Activated CD4-positive, alpha-beta T cell treated with anti-CD3 and anti-CD28 coated beads for 36 hours (primary cell): ENCODE measurements at places on chromosomes 4 and X. TPM values are rescaled to one million over a fixed set of nuclear protein-coding genes. Genes with fewer than 3 reads are reported as not detected.

GRCh38 chr4:15890246-15890829, 48.2 kb downstream of the FGFBP1 start:
- no peak overlapping the region for H3K27ac ChIP-seq
- no peak for DNase-seq
- peaks cover 3% of the 10 kb centered on the region for H3K4me1 ChIP-seq
- H3K4me3 ChIP-seq, result no peak overlapping the region

EDA gene
- 0.73 TPM for total RNA-seq

DNA sequence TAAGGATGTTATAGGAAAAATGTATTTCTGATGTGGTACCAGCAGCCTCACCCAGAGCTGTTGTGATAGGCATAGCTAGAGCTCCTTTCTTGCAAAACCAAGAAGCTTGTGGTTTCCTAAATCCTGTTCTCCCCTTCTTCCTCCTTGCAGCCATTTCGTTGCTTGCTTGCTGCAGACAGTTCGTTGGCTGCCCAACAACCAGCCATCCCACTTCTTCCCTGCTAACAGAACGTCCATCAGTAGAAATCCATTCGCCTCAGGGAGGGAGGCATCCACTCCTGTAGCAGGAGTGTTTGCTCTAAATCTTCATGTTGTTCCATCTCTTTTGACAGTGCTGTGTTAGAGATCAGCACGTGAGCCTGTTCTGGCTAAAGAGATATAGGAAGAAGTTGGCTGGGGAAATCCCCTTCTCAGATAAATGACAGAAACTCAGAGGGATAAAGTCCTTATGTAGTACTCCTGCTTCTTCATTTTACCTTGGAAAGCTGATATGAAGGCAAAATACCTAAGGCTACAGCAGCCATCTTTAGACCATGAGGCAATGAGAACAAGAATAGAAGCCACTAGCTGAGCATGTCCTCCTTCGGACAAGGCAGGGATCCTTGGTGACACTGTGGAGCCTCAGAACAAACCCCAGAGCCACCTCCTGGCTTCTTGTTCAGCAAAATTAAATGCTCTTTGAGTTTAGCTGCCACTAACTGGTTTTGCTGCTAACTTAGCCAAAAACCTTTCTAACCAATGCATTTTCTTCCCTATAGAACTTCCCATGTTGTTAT, 68.4 kb upstream of the RELL1 start:
- no peak overlapping the region for H3K27ac ChIP-seq
- H3K36me3 ChIP-seq, result no peaks in the 10 kb centered on the region
- no peak for DNase-seq
- H3K4me3 ChIP-seq, result no peak overlapping the region

GRCh38 chrX:109812236-109812635, 79.2 kb upstream of the ACSL4 start:
- peaks cover 2% of the 10 kb centered on the region for H3K27me3 ChIP-seq
- no peaks in the 10 kb centered on the region for H3K36me3 ChIP-seq
- no peak for DNase-seq
- H3K4me1 ChIP-seq, result no peaks in the 10 kb centered on the region
- H3K27ac ChIP-seq, result no peak overlapping the region
- H3K4me3 ChIP-seq, result no peak overlapping the region

- no peak overlapping the region for H3K27ac ChIP-seq
- peaks cover 27% of the 10 kb centered on the region for H3K36me3 ChIP-seq
- no peak for DNase-seq
- no peaks in the 10 kb centered on the region for H3K27me3 ChIP-seq
- no peak overlapping the region for H3K4me3 ChIP-seq
These were observed 9.0 kb downstream of the EIF1AX start for GRCh38 chrX:20132666-20133065.

- H3K4me1 ChIP-seq, result no peaks in the 10 kb centered on the region
- no peak overlapping the region for H3K4me3 ChIP-seq
- H3K27ac ChIP-seq, result no peak overlapping the region
- no peaks in the 10 kb centered on the region for H3K27me3 ChIP-seq
These were observed 259.5 kb downstream of the RCHY1 start for GRCh38 chr4:75254745-75255144.

- no peaks in the 10 kb centered on the region for H3K27me3 ChIP-seq
- no peak for DNase-seq
- H3K27ac ChIP-seq, result no peak overlapping the region
- H3K36me3 ChIP-seq, result no peaks in the 10 kb centered on the region
- H3K4me1 ChIP-seq, result peaks cover 3% of the 10 kb centered on the region
These were observed 13.2 kb upstream of the XIAP start for GRCh38 chrX:123846577-123847038.

GRCh38 chr4:4446434-4446833, 59.5 kb downstream of the NSG1 start:
- H3K4me3 ChIP-seq, result no peak overlapping the region
- DNase-seq, result no peak
- no peaks in the 10 kb centered on the region for H3K27me3 ChIP-seq
- peaks cover 6% of the 10 kb centered on the region for H3K4me1 ChIP-seq

DNA sequence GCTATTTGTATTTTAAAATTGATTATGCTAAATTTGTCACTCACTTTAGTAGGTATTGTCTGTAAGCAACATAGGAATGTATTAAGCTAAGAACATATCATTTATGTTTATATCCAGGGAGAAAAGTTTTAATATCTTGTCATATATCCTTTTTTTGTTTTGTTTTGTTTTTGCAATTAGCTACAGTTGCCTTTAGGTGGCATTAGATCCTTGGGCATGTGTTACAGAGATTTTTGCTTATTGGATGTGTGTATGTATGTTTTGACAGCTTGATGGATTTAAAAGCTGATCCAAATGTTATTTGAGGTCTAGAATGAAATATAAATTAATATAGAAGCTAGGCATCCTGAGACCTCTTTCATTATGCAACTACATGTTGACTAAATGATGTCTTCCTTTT, 36.1 kb upstream of the OTUD4 start:
- no peaks in the 10 kb centered on the region for H3K27me3 ChIP-seq
- H3K4me3 ChIP-seq, result no peak overlapping the region
- H3K27ac ChIP-seq, result no peak overlapping the region

CT45A2 gene
- total RNA-seq, result not detected

SOX3 gene
- not detected for total RNA-seq

GRCh38 chrX:13180807-13181206, 136.4 kb upstream of the FAM9C start:
- H3K4me3 ChIP-seq, result no peak overlapping the region
- H3K27ac ChIP-seq, result no peak overlapping the region
- H3K4me1 ChIP-seq, result peaks cover 12% of the 10 kb centered on the region
- H3K27me3 ChIP-seq, result no peaks in the 10 kb centered on the region
